Neural crest cell (in vitro differentiated cells): ENCODE measurements at places on chromosomes 4 and X. TPM values are rescaled to one million over a fixed set of nuclear protein-coding genes. Genes with fewer than 3 reads are reported as not detected.

ERCC6L gene
- total RNA-seq = 13.3 and 14.2 TPM in 2 replicates

- no peaks in the 10 kb centered on the region for H3K36me3 ChIP-seq
- H3K4me1 ChIP-seq = peaks cover 23% of the 10 kb centered on the region
- no peak overlapping the region for H3K4me3 ChIP-seq
- H3K27ac ChIP-seq = no peak overlapping the region
- H3K27me3 ChIP-seq = peaks cover 3% of the 10 kb centered on the region
These were observed 349.0 kb upstream of the GATB start for GRCh38 chr4:152109531-152110509.

DNA sequence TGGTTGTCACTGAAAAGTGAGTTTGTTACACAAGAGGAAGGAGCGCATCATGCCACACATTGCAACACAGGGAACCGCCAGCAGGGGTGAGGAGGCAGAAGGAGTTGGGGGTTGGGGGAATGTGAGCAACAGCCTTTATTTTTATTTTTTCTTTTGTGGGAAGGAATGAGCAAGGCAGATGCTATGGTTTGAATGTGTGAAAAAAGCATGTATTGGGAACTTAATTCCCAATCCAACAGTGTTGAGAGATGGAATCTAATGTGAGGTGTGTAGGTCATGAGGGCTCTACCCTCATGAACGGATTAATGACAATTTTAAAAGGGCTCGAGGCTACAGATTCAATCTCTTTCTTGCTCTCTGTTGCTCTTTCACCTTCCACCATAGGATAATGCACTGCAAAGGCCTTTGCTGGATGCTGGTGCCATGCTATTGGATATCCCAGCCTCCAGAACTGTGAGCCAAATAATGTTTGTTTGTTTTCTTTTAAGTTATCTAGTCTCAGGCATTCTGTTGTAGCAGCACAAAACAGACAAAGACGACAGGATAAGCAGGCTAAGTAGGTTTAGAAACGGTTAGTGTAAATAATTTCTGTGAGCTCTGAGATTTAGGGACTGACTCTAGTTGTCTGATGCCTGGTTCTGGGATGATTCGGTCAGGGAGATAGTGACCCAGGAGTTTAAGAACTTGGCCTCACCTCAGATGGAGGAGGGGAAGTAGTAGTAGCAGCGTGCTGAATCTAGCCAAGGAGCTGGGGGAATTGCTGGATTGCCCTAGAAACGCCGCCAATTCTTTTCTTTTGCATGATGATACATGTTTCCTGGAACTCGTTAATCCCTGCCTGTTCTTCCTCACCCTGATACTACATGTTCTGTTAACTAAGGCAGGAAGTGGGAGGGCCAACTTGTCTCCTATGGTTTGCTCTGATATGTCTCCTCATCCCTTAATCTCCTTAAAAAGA is 156.6 kb upstream of the CTSO start:
- H3K4me3 ChIP-seq = no peak overlapping the region
- peak overlapping the region; percentile 50 for H3K27ac ChIP-seq
- H3K36me3 ChIP-seq = no peaks in the 10 kb centered on the region
- DNase-seq = no peak
- no peaks in the 10 kb centered on the region for H3K27me3 ChIP-seq

PPP2R2C gene
- total RNA-seq = 0.32 and 0.35 TPM in 2 replicates

GRCh38 chr4:140995058-140995457 is 138.2 kb downstream of the RNF150 start:
- H3K27me3 ChIP-seq = no peaks in the 10 kb centered on the region
- peaks cover 6% of the 10 kb centered on the region for H3K36me3 ChIP-seq
- no peak overlapping the region for H3K4me3 ChIP-seq
- no peak overlapping the region for H3K27ac ChIP-seq
- no peaks in the 10 kb centered on the region for H3K4me1 ChIP-seq
- no peak for DNase-seq

MOSPD2 gene
- total RNA-seq = 10.2 and 11.5 TPM in 2 replicates
